ENCODE measurements at places on chromosomes 5 and 9.

- DNase-seq: no peak
These were observed 166.4 kb downstream of the PIK3R1 start for GRCh38 chr5:68381909-68382308.

DNA sequence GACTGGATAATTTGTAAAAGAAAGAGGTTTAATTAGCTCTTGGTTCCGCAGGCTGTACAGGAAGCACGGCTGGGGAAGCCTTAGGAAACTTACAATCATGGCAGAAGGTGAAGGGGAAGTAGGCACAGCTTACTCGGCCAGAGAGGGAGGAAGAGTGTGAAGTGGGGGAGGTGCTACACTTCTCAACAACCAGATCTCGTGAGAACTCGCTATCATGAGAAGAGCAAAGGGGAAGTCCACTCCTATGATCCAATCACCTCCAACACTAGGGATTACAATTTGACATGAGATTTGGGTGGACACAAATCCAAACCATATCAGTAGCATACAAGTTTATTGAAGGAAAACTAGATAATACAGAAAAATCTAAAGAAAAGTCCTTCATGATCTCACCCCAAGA lies 39.9 kb downstream of the NEURL1B start:
- no peak for DNase-seq

DNA sequence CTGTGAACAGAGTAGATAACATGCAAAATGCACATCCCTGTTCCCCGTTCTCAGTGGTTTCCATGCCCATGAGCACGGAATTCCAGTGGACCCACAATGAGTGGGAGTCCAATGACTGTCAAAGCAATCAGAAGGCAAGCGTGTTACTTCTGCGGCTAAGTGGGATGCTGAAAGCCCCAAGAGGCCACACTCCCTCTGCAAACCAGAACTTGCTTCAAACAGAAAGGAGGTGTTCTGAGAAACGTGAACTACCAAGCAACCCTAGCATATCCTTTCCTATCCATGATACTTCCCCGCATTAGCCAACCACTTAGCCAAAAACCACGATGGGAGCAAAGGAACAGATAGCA lies 21.7 kb upstream of the MVB12B start:
- DNase-seq: no peak

- DNase-seq: no peak
These were observed 74.7 kb downstream of the FCHO2 start for GRCh38 chr5:73030531-73030930.

DNA sequence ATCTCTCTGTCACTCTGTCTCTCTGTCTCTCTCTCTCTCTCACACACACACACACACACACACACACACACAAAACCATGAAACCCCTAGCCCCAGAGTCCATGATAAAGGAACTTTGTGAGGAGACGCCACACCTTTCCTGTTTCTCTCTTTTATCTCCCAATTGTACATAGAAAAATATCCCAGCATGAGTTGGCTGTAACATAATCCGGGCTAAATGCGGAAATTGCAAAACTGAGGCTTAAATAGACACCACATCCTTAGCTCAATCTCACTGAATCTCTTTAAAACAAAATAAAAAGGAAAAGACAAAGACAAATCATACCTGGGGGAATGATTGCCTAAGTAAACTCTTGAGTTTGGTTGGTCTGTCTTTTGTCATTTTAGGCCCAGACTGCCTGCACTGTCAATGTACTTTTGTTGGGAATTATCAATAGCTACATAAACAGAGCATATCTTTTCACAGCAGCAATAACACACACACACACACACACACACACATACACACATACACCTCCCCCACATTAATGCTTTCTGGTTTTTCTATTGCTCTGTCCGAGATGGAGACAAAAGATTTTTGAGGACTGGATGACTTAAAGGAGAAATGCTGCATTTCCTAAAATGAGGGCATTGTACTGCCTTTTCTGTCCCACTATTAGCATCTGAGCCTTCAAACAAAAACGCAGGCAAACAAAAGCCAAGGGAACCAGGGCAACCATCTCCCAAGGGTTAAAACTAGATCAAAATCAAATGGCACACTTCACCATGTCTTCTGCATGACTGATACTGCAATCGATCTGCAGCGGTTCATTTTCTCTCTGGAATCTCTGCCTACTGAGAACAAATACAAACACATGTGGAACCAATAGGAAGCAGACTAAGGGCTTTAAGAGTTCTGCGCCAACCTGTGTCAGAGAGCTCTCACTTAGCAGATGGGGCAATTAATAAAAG lies 321.5 kb downstream of the NFIB start:
- DNase-seq: peak; percentile 31

DNA sequence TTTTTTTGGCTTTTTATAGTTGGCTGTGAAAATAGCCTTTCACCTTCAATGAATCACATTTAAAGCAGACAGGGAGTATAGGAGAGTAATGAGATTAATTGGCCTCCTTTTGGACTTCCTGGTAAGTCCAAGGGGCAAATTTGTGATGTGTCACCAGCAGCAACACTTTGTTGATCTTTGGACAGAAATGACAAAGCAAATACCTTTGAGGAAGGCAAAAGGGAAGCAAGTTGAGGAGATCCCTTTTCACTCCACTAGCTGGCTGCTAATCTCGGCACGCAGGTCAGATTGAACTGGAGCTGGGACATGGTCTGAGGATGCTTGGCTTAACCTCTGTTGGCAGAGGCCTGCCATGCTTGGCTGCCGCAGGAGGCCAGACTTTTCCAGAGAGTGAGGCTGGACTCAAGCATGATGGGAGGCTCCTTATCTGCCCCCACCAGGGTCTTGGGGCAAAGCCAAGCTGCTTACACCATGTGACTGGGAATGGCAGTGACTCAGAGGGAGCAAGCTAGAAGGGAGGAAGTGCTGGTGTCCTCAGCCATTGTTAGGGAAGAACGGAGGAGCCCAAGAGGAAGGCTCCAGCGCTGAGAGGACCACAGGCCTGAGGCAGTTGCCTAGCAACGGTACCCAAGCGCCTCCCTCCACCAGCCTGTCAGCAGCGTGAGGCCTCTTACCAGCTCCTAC lies 174.5 kb upstream of the MAP1B start:
- peak; percentile 49 for DNase-seq

- DNase-seq: no peak
These were observed 262.7 kb downstream of the CHSY3 start for GRCh38 chr5:130166839-130167490.

- DNase-seq: no peak
These were observed 55.4 kb upstream of the RNF180 start for GRCh38 chr5:64110222-64110621.

- no peak for DNase-seq
These were observed 49.4 kb downstream of the ABHD17B start for GRCh38 chr9:71861618-71862017.

DNA sequence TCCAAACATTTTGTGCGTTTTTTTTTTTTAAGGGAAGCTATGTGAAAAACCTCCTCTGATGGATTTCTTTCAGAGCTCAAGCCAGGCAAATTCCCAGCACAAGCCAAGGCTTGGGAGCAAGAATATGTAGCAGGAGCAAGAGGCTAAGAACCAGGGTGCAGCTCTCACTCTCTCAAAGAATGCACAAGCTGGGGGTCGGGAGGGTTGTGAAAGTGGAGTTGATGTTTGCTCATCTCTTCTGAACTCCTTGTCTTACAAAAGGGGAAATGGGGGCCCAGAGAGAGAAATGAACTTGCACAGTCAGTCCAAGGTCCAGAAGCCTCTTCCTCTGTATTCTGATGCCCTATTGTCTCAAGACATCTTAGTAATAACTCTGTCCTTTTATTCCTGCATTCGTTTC lies 7.7 kb upstream of the TRAF1 start:
- DNase-seq: no peak

DNA sequence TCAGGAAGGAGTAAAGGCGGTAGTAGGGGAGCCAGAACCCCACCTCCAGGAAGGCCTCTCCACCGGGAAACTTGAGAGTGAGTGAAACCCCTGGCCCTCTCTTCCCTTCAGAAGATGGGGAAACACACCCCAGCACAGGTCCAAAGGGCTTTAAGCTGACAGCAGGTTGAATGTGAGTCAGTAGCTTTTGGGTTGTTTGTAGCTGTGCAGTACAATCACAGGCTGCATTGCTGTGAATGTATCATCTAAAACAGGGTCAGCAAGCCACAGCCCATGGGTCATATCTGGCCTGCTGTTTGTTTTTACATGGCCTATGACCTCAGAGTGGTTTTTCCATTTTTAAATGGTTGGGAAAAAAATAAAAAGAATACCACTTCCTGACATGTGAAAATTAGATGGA lies 10.0 kb downstream of the OTULINL start:
- DNase-seq: no peak

- DNase-seq: no peak
These were observed 7.2 kb downstream of the STARD4 start for GRCh38 chr5:111505096-111505495.

DNA sequence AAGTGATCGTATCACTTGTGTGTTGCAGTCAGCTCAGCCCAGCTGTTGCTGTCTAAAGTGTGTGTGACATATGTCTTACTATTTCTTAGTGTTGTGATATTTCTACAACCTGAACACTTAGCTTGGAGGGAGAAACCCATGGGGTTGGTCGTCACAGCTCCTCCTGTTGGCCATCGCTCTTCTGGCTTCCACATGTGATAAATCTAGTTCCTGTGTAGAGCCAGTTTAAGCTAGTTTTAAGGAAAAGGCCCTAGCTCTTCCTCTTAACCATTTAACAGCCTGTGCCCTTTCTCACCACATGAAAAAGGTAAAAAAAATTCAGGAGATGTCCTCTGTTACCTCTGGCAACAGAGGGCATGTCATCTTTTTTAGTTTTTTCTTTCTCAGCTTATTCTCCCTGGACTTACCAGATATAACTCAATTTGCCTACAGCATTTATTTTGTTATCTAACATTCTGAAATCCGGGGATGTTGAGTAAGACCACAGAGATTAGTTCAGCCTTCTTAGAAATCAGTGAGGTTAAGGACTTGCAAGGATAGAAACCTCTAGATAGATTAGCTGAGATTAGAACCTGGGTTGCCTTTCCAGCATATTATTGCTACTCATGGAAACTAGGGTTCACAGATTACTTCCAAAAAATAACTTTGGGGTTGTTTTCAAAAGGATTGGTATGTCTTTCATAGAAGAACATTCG lies 100.4 kb downstream of the GAPVD1 start:
- no peak for DNase-seq

GRCh38 chr5:43418561-43418960 lies 6.4 kb upstream of the CCL28 start:
- no peak for DNase-seq

DNA sequence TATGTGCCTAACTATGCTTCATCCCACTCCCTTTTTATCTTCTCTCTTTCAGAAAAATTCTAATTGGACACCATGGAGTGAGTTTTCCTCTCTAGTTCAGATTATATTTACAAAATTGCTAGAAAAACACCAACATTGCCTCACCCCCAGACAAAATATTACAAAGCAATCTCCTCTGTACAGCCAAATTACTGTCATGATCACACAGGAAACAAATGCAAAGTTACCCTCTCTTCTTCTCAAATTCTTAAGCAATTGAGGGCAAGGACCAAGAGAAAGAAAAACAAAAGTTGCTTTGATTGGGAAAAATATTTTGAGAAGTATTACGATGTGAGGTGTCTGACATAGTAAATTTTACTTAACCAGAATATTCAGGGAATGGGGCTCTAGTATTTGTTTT lies 30.8 kb upstream of the ABCA1 start:
- DNase-seq: no peak

DNA sequence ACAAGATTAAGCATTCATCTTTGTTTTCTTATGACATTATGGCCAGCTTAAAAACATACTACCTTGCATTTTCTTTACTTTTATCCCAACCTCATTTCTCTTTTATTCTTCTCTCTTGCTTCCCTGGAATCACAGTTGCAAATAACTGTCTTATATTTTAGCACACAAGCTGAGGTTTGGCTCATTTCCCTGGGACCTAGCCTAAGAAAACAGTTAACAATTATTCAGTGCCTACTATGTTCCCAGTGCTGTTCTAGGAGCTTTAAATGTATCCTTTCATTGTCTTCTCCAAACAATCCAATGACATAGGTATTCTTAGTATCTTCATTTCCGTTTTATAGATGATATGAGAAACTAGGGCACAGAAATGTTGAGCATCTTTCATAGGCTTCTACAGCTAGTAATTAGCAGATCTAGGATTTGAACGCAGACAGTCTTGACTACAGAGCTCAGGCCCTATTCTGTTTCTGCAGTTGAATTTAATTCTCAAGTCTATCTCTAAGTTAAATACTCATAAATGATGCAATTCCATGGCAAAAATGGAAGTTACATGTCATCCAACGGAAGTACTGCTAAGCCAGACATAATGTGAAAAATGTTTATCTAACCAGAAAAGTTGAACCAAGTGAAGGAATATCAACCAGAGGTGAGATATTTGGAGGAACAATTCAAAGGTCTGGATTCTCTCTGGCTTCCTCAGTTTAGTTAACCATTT lies 52.3 kb upstream of the MTAP start:
- DNase-seq: no peak

DNA sequence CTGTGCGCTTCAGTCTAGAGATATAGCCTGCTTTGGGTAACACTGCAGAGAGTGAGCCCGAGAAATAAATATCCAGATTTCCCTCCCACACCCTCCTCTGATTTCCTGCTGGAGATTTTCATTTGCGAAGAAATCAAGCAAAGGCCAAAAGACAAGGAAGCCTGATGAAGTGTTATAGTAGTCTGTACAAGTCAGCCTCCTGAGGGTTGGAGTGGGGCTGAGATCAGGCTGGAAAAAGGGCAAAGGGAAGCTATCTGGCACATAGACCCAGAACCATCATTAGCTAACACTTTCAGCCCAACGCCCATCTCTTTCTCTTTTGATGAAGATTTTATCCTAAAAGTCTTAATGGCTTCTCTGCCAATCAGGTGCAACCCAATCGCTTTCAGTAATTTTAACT lies 154.6 kb upstream of the SLC44A1 start:
- no peak for DNase-seq

DNA sequence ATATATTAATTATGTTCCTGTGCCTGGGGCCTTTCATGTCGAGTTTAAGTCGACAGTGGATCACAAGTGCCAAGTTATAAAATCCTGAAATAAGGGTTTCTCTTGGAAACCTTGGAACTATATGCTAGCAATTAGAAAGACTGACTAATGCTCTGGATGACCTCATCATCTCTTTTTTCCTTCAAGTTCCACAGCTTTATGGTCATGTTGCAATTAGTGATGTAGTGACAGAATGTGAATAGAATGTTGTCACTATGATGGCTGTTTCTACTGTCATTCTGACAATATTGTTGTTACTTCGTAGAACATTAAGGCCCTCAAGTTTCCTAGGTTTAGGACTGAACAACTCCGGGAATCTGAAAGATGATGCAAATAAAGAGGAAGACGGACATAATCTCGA lies 368.0 kb upstream of the SEMA6A start:
- DNase-seq: no peak

DNA sequence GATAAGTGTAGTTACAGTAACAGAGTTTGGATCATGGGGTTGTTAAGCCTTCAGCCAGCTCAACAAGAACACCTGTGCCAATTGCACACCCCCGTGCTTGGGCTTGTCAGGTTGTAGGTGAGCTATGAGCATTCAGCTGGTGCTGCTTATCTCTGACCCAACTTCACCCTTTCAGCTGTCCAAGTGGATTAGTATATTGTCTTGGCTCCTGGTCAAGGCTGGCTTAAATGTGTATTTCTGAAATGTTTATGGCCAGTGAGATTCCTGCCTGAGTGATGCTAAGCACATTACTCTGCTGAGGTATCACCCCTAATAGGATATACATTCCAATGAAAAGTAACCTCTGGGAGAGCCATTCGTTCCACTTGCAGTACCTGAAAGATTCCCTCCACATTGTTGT lies 44.2 kb upstream of the LMNB1 start:
- no peak for DNase-seq

GRCh38 chr5:153404747-153405146 lies 85.7 kb upstream of the GRIA1 start:
- no peak for DNase-seq

- no peak for DNase-seq
These were observed 6.0 kb upstream of the ZDHHC11 start for GRCh38 chr5:856531-857425.

GRCh38 chr5:68318955-68319705 lies 103.6 kb downstream of the PIK3R1 start:
- DNase-seq: no peak
